Stimulated activated CD4-positive, alpha-beta T cell treated with anti-CD3 and anti-CD28 coated beads, Interleukin-15, amount 100 ng/mL, for 1 hour (primary cell): ENCODE measurements at places on chromosomes 7 and 10.

- DNase-seq: no peak
These were observed 75.2 kb downstream of the PPP1R3C start for GRCh38 chr10:91557651-91558111.

DNA sequence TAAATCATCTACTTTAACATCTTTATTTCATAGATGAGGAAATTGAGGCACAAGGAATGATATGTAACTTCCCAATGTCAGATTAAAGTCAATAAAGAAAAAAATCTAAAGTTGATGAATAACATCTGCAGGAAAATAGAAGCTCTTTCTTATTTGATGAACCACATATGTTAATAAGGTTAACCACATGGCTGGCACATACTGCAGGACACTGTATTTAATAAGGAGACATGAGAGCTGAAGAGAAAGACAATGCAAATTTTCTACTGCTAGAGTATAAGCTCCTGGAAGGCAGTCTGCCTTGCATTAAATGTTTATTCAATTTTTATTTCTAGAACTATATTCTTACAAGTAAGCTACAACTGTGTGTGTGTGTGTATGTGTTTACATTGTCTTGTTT, 4.4 kb downstream of the RAB11FIP2 start:
- DNase-seq: no peak

- no peak for DNase-seq
These were observed 240.0 kb downstream of the SDHAF3 start for GRCh38 chr7:97357459-97357858.

DNA sequence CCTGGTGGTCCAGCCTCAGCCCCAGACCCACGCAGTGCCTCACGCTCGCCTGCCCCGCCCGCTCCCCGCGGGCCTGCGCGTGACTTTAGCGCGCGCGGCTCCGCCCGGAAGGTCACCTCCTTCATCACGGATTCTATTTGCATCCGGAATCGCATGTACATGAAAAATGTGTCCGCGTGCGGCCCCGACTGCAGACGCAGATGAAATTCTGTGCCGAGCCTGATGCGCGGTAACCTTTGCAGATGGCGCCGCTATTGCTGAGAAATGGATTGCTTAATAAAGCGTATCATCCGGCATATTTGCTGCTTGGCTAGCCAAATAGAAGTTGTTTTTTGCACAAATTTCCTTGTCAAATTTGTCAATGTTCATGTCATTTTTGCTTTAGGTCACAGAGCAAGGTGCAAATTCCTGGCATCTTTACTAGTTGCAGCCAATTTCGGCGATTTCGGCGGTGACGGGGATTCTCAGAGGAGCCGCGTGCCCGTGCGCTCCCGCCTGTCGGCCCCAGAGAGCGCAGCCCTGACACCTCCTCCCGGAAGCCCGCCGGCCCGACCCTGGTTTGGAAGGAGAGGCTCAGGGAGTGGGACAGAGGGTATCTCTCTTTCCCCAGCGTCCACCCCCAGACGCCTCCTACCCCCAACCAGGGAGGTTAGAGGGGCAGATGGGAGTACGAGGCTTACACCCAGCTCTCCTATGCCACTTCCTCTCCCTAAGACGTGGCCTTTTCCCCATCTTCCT, 85.9 kb upstream of the PAX2 start:
- no peak for DNase-seq

DNA sequence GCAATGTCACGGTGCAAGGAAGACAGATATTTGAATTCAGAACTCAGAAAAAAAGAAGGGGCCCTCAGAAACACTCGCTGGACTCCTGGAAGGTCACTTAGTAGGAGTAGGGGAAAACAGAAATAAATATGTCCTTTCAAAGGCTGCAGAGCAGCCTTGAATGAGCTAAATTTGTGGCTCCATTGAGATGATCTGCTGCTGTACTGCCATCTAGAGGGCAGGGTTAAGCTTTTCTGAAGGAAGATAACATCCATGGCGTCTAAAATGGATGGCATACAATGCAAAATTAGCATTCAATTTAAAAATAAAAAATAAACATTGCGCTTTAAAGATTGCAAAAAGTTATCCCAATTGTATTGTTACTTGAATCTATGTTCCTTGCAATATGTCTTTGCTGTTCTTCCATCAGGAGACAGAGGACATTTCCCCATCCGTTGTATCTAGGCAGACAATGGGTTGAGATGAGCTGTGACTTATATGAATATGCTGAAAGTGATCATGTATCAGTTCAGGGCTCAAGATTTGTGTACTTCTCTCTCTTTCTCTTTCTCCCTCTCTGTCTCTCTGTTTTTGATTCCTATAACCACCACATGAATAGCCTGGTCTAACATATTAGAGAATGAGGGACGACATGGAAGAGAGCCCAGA, 642.2 kb downstream of the SH2D4B start:
- no peak for DNase-seq

- DNase-seq: no peak
These were observed 198.1 kb upstream of the PPP2R2D start for GRCh38 chr10:131702531-131703356.

GRCh38 chr7:32579776-32580175, 84.5 kb downstream of the AVL9 start:
- DNase-seq: no peak

- DNase-seq: no peak
These were observed 6.3 kb downstream of the PLEKHA8 start for GRCh38 chr7:30034501-30034900.

- DNase-seq: no peak
These were observed 93.6 kb downstream of the CACNB2 start for GRCh38 chr10:18233775-18234174.

GRCh38 chr10:69446650-69447151, 4.6 kb upstream of the TSPAN15 start:
- DNase-seq: no peak

- no peak for DNase-seq
These were observed 10.3 kb upstream of the ADARB2 start for GRCh38 chr10:1747590-1748157.
